ENCODE measurements at places on chromosomes 7 and 10.

GRCh38 chr7:137886746-137887145 lies 40.0 kb upstream of the DGKI start:
- DNase-seq, result peak; percentile 92

DNA sequence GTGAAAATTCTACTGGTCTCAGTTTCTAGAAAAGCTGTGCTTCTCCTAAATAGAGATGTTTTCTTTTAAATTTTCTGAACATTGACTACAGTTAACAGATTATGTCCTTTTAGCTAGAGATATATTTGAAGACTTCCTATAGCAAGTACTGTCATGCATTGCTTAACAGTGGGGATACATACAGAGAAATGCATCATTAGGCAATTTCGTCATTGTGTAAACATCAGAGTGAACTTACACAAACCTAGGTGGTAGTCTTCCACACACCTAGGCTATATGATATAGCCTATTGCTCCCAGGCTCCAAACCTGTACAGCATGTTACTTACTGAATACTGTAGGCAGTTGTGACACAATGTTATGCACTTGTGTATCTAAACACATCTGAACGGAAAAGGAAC lies 28.5 kb downstream of the PIK3CG start:
- DNase-seq, result no peak

- no peak for DNase-seq
Measured at GRCh38 chr7:24866004-24866615, 108.8 kb upstream of the GSDME start.

GRCh38 chr10:103685880-103686669 lies 169.3 kb downstream of the SH3PXD2A start:
- peak; percentile 71 for DNase-seq

DNA sequence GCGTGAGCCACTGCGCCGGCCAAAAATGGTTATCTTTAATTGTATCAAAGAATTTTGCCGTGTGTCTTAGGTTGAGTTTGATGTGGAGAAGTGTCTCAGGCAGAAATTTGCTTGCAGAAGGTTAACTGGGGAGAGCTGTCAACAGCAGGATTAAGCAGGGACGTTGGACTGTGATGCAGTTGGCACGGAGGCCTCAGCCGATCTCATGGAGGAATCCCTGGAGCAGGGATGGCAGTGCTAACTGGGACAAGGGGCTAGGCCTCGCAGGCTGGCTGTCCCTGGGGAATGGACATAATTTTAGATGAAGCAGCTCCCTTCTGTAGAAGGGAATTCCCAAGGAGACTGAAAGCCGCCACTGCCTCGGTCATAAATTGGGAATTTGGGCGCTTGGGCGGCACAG lies 12.3 kb upstream of the KIF5B start:
- no peak for DNase-seq

DNA sequence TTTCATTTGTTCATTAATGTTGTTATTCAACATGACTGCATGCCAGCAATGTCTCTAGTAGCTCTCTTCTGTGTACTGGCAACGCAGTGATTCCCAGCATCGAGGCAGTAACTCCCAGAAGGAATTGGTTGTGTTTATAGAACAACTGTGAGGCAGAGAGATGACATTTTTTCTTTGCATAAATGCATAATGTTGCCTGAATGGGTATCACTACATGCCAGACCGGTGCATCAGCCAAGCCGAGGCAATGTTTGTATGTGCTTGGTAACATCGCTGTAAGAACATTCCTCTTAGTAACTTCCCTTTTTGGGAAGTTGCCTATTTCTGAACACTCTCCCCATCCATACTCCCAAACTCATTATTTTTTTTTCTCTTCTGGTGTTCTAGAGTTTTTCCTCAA lies 182.9 kb downstream of the HTR7 start:
- no peak for DNase-seq

DNA sequence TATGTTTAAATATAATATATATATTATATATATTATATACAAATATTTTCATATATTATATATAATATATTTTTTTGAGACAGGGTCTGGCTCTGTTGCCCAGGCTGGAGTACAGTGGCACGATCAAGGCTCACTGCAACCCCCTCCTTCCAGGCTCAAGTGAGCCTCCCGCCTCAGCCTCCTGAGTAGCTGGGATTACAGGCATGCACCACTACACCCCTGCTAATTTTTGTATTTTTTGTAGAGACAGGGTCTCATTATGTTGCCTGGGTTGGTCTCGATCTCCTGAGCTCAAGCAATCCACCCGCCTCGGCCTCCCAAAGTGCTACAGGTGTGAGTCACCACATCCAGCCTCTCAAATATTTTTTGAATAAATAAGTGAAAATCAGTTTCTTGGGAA lies 215.5 kb downstream of the GATA3 start:
- DNase-seq, result no peak

DNA sequence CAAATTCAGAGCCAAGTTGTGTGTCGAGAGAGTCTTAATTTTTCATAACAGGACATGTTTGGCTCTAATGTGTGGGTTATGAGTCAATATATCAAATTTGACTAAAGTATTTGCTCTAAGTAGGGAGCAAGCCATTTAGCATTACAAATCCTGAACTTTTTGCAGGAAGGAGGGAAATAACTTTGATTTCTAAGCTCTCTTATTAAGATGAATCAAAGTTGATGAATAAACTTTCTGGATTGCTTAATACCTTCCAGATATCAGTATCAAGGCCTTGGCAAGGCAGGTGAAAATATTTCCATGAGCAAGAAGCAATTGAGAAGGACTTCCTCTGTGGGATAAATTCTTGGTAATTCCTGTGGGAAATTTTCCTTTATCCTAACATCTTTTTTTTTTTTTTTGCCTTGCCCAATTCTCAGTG lies 258.8 kb downstream of the AHR start:
- DNase-seq, result peak; percentile 79

GRCh38 chr7:128041203-128041602 lies 10.0 kb upstream of the LRRC4 start:
- no peak for DNase-seq

DNA sequence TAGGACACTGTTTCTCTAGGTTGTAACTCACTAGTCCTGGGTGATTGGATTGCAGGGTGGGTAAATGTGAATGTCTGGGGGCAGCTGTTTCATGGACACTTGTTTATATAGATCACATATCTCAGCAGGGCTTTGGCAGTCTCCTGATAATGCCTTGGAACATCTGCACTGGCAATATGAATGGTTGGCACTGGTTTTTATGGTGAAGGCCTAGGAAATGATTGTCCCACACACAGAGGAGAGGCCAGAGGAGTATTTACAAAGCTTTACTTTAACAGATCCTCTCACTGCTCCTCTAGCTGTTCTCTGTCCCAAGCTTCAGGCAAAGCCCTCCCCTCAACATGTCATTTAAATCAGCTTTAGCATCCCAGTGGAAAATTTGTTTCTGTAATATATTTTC lies 171.3 kb upstream of the STEAP4 start:
- DNase-seq, result no peak

- DNase-seq, result no peak
Measured at GRCh38 chr7:44374007-44374763, 48.8 kb upstream of the CAMK2B start.

GRCh38 chr10:84743483-84743882 lies 415.1 kb downstream of the CCSER2 start:
- no peak for DNase-seq

- no peak for DNase-seq
Measured at GRCh38 chr7:2639695-2640481, 8.1 kb downstream of the TTYH3 start.
